ENCODE measurements at places on chromosomes 2 and 18.

DNA sequence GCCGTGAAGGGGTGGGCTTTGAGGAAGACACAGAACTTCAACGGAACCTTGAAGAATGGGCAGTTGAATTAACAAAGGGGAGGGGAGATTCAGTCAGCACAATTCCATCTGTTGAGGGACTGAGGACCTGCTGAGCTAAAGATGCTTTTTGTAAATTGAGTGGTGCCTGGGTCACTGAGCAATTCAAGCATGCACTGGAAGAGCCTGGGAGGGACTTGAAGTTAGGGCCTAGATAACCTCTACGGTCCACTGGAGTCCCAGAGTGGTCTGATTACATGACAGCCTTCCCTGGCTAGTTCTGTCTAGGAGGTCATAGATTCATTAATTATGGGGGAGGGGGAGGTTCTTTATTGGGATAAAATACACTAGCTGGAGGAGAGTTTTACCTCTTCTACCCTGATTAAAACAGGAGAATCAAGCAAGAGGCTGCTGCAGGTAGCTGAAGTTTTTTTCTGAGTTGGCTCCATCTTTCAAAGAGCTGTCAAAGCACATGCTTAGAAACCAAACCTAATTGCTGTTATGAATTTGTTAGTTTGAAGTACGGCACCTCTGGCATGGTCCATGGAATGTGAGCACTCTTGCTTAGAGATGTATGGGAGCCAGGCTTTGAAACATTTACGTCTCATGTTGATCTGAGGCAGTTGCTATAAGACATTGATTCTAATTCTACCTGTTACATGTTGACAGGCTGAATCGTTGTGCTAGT, 290.2 kb downstream of the PRKCE start:
- no peak for DNase-seq

GRCh38 chr2:99940963-99941362, 201.4 kb downstream of the AFF3 start:
- DNase-seq, result no peak

DNA sequence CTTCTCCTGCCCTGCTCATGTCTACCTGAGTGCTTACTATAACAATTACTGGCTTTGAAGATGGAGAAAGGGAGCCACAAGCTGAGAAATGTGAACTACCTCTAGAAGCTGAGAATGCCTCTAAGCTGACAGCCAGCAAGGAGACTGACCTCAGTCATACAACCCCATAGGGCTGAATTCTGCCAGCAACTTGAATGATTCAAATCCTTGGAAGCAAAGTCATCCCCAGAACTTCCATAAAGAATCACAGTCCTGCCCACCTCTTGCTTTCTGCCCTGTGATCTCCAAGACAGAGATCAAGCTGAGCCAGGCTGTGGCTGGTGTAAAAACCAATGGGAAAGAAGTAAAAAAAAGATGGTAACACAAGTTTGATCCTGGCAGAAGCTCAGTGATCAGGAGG, 288.2 kb upstream of the SPHKAP start:
- no peak for DNase-seq

DNA sequence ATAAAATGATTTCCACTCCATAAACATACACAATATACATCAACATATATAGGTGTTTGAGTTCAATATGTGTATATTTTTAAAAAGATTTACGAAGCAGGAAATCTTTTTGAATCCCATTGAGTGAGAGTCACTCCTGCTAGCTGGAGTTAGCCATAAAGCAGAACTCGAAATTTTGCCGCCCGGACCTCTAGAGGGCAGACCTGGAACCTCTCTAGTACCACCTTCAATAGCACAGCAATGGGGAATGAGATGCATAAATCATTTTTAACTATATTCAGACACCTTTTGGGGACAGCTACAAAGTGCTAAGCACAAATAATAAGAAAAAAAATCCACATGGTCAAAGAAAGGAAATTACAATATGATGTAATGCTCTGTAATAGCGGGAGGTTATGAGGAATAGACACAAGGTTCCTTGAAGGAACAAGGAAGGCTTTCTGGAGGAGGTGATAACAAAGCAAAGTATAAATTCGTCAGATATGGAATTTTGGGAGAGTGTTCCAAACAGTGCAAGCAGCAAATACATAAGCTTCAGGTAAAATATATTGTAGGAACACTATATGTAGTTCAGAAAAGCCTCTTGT, 533.4 kb downstream of the ERBB4 start:
- DNase-seq, result no peak

DNA sequence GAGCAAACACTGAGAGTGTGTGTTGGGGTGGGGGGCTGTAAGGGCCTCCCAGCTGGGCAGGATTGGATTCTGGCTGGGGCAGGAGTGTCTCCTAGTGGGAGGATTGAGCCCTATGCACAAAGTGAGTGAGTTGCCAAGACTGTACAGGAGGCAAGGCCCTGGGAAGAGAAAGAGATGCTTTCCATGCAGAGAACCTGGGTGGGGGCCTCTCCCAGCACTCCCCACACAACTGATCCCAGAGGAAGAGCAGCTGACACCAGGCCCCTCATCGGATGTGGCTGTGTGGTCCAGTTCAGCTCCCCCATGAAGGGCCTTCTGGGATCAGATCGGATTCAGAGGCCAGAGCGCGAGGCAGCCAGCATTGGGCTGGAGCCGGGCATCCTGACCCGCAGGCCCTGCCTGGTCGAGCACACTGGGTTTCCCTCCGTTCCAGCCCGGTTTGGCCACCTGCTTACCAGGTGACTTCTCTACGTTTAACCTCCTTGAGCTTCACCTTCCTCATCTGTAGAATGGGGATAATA, 49.4 kb upstream of the FAHD2A start:
- DNase-seq, result no peak

DNA sequence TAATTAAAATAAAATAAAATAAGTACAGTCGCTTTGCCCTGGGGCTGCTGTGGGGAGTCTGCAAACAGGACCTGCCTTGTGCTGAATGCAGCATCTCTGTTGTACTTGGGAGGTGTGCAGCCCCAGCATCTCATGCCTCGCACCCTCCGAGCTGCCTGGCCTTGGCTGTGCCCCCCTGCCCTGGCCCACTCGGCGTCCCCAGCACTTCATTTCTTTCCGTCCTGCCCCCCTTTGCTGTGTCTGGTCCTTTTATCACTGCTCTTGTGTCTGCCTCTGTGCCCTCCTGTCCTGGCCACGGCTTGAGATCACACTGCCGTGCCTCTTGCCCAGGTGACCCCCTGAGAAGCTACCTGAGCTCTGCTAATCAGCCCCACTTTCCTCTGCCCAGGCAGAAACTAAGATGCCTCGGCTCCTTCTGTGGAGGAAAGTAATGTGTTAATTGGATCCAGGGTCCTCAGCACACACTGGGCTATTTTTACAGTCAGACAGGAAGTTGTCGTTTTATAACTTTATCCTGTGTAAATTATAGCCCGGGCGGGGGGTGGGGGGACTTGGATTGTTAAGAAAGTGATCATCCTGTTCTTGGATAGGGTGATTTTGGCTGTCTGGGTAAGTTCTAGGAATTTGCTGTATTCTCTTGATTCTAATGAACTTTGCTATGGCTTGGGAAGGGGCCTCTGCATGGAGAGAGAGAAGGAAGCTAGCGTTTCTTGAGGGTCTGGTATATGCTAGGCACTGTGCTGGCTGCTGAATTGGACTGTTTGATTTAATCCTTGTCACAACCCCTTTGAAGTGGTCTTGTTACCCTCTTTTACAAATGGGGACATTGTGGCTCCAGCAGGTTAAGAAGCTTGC, 69.4 kb downstream of the AGAP1 start:
- no peak for DNase-seq

Data from stimulated activated CD4-positive, alpha-beta T cell treated with anti-CD3 and anti-CD28 coated beads, Interleukin-1b, Interleukin-23, amount 100 ng/mL, for 48 hours (primary cell).